ENCODE measurements at places on chromosomes 3 and 15.

GRCh38 chr15:66901336-66902100 is 163.9 kb upstream of the SMAD3 start:
- DNase-seq, result no peak

DNA sequence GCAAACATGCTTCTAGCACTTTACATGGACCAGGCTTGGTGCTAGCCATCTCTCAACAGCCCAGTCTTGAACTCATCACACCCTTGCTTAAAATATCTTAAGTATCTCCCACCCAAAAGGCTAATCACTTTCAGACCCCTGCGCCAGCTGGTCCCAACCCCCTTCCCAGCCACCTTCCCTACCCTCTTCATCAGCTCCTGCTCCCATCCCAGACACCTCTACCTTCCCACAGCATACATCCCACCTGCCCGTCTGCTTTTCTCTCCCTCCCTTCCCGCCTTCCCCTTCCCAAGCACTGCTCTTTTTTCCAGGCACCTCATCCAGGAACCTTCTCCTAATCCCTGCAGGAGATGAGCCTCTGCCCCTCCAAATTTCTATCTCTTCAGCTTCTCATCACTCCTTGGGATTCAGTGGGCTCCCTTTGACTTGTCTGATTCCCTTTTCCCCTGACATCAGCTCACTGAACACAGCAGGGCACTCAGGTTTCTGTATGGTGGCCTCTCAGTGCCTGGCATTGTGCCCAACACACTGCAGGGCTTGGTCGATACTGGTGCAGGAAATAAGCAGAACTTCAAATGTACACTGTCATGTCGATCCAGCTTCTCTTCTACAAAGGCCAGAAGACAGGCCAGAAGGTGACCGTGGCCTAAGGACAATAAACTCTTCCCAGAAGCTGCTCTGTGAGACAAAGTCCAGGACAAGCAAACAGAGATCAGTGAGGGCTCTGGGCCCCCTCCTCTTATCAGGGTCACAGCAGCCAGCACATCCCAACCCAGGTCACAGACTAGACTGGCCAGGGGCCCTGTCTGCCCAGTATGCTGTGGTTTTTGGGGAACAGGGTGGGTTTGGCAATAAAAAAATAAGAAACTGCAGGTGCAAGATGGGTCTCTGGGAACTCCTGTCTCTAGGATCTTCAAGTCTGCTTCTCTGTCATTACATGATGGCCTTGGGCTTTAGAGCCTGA is 2.2 kb upstream of the ITIH1 start:
- DNase-seq, result no peak

GRCh38 chr3:40505599-40506462 is at the start of gene ZNF620:
TSS of gene ZNF620 (plus strand) at chr3:40506039. CDS start at chr3:40506353, 314 bp downstream.
- DNase-seq, result no peak

GRCh38 chr3:175735866-175736265 is 876.7 kb downstream of the NAALADL2 start:
- DNase-seq, result no peak

- DNase-seq, result no peak
Observed at GRCh38 chr3:60085649-60086048, 1035.8 kb upstream of the CFAP20DC start.

DNA sequence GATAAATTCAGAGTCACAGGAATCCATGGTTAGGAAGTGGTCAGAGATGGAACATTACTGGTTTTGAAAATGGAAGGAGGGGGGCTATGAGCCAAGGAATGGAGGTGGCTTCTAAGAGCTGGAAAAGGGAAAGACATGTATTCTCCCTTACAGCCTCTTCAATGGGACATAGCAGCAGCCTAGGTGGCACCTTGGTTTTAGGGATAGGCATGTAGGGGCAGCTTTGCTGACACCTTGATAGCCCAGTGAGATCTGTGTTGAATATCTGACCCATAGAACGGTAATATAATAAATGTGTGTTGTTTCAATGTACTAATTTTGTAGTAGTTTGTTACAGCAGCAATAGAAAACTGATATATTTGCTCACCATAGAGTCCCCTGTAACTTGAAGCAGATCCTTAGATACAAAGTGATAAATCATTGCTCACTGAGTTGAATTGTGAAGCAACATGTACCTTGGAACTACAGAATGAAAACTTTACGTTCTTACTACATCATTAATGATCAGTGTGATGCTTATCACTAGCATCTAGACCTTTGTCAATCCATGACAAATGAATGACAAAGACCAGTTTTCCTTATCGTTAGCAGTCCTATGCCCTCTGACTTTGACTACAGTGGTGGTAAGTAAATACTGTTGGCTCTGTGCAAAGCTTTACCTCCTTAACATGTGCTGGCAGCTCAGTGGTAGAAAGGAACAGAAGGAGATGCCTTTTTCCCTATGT is 53.8 kb downstream of the TMEM45A start:
- DNase-seq, result no peak

- DNase-seq, result no peak
Observed at GRCh38 chr3:71652781-71653413, 69.4 kb upstream of the FOXP1 start.

GRCh38 chr15:97077975-97078374 is 747.5 kb downstream of the NR2F2 start:
- DNase-seq, result no peak

GRCh38 chr15:72502220-72502809 is 28.2 kb downstream of the ARIH1 start:
- no peak for DNase-seq

- DNase-seq, result no peak
Observed at GRCh38 chr15:59993950-59994401, 10.1 kb upstream of the FOXB1 start.
